ENCODE measurements at places on chromosomes 5 and 9. TPM values are rescaled to one million over a fixed set of nuclear protein-coding genes. Genes with fewer than 3 reads are reported as not detected.

DNA sequence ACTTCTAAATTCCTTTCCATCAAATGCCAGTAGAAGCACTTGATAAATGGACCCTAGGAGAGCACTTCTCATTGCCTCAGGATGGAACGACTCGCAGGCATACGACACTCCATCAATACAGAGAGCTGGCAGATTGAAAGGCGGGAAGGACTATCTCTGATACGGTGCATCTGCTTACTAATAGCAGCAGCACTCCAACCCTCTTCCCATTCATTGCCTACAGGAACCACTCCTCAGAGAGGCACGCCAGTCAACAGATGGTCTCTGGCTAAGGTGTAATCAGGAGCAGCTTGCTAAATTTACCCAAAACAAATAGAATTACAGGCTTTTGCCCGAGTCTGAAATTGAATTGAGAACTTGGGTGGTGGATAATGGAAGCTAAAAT is 168.1 kb downstream of the EFNA5 start:
- DNase-seq = no peak

Gene ARHGEF39
- 4.7 TPM for total RNA-seq

- DNase-seq = no peak
Measured at GRCh38 chr9:70614786-70615463, 200.5 kb upstream of the KLF9 start.

- no peak for DNase-seq
Measured at GRCh38 chr9:71663931-71664459, 104.3 kb downstream of the CEMIP2 start.

Gene LARP1
- 30.8 TPM for total RNA-seq

Gene PCDHAC1
- total RNA-seq = 1.5 TPM

Gene RPS23
- total RNA-seq = 4,564 TPM
